CD4-positive, alpha-beta T cell treated with Interleukin-6 at 100 ng/mL for 8 hours (primary cell): ENCODE measurements at places on chromosomes 6 and 20.

GRCh38 chr6:78868116-78868515 lies 765 bp downstream of the IRAK1BP1 start:
- no peak for DNase-seq

- no peak for DNase-seq
Observed at GRCh38 chr20:15905661-15906060, 667.6 kb downstream of the KIF16B start.

DNA sequence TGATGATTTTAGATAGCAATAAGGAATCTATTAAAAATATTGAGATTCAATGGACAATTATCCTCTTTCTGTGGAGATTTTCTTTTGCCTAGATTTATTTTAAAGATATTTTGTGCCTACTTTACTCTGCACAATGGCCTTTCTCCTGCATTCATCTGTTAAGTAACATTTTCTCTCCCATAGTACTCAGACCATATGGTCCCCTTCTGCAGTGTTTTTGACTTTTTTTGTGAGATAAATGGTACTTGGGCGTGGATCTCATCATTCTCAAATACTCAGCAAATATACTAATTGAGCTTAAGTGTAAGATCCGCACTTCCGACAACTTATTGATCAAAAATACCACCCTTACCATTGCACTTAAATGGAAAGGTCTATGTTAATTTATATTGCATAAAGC lies 55.8 kb downstream of the PHACTR1 start:
- DNase-seq = no peak

DNA sequence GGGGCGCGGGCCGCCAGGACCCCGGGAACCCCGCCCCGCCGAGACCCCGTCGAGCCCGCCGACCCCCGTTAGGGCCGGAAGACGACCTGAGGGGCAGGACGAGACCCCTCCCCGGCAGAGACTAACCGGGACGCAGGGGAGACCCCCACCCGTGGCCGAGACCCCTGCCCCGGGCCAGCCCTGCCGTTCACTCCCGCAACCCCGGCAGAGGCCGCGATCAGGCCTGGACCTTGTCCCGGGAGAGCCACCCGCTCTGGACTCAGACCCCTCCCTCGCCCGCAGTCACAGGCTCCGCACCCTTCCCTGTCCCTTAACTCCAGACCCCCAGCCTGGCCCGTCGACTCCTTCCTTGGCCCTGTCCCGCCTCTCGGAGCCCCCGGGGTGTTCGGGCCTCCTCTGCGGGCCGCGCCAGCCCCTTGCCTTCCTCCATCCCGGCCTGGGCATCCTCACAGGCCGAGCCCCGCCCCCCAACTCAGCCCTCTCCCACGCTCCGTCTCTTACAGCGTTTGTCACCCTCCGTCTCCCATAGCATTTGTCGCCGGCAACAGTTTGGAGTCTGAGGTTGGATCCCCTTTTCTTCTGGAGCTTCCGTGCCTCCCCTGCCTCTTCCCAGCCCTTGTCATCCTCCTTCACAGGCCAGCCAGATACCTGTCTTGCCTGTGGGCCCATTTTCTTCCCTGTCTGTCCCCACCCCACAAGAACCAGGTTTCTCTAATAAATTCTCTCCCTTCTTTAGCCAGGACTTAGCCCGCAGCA lies 569 bp downstream of the TCEA2 start:
- no peak for DNase-seq
